ENCODE measurements at places on chromosomes 4 and X.

GRCh38 chrX:12896935-12897334 lies 9.5 kb upstream of the TLR8 start:
- no peak for DNase-seq

- no peak for DNase-seq
Measured at GRCh38 chr4:171751538-171751937, 61.7 kb upstream of the GALNTL6 start.

DNA sequence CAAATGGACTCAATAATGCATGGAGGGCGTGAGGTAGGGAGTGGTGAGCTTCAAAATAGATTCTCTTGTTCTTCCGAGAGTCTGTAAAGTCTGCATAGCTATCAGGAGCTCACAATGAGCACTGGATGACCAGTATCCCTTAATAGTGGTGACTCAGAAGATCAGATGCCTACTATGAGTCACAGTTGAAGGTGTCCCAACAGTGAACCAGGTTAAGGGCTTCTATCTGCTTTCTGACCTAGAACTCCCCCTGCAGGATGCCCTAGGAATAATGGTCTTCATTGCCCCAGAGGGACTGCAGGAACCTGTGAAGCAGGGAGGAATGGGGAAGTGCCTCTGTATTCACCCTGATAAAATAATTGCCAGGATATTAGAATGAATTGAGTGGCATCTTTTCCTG lies 22.1 kb downstream of the DGKK start:
- no peak for DNase-seq

- no peak for DNase-seq
Measured at GRCh38 chr4:152064282-152064681, 303.5 kb upstream of the GATB start.

DNA sequence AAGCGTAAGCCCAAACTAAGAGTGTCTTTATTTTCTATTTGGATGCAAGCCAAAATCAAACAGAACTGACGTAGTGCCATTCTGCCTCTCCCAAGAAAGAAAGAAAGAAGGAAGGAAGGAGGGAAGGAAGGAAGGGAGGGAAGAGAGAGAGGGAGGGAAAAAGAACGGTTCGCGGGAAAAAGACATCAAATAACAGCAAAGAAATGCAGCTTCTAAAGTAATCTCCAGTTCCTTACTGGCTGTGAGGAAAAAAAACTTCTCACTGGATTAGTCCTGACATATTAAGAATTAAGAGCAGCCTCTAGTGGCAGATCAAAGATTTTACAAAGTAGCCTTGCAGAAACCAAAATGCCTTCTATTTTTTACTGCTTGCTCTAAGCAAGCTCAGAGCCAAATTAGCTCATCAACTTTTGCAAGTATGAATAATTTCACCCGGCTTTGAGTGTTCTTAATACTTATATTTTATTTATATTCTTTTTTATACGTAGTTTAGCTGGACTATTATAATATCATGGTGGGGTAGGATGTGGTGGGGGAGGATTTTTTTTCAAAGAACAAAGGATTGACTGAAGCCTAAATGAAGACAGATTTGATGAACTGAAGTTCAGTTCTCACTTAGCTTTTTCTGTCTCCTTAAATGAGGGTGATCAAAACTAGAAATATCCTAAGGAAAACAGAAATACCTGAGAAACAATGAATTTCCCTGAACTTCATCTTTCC lies 36.6 kb downstream of the PITX2 start:
- no peak for DNase-seq

GRCh38 chrX:19183761-19184477 lies 61.7 kb upstream of the ADGRG2 start:
- DNase-seq: no peak

- no peak for DNase-seq
Measured at GRCh38 chr4:83875437-83875836, 339.5 kb downstream of the GPAT3 start.

DNA sequence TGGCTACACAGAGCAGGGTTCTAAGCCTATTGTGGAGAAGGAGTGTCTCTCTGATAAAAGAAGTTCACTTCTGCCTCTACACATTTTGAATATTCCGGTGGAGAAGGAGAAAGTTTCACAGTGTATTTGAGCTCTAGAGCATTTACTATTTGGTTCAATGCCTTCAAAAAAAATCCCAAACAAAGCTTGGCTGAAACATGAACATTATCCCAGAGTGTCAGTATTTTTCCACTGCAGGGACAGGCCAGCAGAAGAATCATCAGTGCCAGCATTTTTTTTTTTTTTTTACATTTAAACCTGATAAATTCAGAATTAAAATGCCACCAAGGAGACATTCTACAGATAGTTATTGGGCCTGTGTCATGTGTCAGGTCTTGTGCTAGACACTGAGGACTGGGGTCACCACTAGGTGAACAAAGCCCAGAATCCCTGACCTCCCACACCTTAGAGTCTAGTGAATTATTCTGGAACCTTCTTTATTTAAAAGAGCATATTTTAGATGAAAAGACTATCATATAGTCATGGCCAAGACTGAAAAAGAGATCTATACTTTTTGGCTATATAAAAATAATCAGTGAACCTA lies 48.0 kb upstream of the NAP1L5 start:
- DNase-seq: no peak

- DNase-seq: no peak
Measured at GRCh38 chr4:25378437-25378743, 1.3 kb downstream of the ANAPC4 start.

DNA sequence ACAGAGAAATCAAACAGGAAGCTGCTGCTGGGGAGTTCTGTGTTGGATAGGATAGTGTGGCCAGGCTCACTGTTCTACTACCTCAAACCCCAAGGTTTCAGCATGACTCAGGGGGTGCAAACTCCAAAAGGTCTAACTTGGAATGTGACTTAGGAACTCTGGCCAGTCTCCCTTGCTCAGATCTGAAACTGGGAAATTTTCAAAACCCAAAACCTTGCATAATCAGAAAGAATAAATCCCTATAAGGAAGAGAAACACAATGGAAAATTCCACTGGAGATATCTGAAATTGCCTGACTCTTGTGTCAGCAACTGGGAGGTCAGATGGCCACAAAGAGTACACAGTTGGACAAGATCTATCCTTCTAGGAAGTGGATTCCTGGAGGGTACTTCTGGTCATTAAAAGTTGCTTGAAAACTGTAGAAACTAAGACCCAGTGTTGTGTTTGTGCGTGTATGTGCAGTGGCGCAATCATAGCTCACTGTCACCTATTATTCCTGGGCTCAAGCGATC lies 58.0 kb downstream of the PPEF2 start:
- DNase-seq: no peak

DNA sequence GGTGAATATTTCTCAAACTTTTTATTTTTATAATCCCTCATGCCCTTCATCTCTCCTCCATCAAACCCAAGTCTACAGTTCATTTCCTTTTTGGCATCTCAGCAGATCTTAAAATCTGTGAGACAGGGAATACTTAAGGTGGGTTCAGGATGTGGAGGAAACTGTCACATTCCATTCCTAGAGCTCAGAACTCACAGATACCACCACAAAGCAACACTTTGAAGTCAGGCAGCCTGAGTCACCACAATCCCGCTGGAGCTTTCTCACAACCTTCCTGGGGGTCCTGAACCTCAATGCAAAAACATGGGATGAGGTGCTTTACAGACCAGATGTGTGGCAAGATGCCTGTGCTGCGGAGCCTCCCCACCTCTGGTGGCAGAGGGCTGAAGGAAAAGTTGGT lies 63.2 kb downstream of the HHIP start:
- DNase-seq: no peak

- no peak for DNase-seq
Measured at GRCh38 chr4:153485359-153485758, 19.2 kb downstream of the TMEM131L start.

- no peak for DNase-seq
Measured at GRCh38 chr4:70927502-70928137, 25.5 kb downstream of the MOB1B start.

- DNase-seq: no peak
Measured at GRCh38 chr4:42225286-42225685, 72.8 kb upstream of the BEND4 start.

GRCh38 chr4:86357608-86358007 lies 2.2 kb downstream of the MAPK10 start:
- no peak for DNase-seq

DNA sequence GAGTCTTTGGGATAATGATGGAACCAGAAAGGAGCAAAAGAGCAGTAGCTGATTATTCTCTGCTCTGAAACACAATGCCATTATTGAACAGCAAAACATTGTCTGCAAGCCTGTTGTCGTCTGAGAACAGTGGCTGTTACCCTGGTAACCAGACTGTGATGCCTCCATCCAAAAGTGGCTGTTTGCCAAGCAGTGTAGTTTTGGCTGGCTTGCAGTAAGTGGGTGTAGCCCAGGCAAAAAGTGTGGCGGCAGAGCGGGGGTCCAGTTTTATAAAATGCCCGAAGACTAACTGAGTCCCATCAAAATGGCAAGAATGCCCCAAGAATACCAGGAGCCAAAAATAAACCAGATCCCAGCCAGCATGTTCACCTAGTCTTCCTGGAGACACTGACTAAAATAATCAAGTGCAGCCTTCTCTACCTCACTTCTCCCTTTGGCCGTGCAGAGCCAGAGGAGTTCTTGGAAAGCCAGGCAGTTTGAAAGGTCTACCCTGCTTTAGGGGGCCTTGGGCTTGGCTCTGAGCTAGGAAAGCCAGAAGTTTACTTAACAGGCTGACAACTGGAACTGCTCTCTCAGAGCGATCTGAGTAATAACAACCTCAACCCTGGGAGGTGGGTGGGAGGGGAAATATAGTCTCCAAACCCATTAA lies 2.6 kb downstream of the PLP1 start:
- no peak for DNase-seq

DNA sequence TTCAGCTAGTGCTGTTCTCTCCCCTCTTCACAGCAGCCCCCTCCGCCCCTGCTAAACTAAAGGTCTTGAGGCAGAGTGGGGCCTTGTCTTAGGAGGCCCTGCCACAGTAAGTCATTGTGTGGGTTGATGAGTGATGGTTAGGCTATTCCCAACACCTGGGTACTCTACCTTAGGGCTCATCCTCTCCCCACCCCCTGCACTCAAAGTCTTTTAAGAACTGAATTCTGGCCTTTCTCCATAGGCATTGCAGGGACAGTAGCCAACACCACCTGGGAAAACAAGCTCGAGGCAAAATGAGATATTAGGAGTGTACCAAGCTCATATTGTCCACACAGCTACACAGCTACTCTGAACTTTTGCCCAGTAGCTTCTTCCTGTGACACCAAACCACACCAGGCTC lies 42.5 kb downstream of the RAB40AL start:
- DNase-seq: no peak

DNA sequence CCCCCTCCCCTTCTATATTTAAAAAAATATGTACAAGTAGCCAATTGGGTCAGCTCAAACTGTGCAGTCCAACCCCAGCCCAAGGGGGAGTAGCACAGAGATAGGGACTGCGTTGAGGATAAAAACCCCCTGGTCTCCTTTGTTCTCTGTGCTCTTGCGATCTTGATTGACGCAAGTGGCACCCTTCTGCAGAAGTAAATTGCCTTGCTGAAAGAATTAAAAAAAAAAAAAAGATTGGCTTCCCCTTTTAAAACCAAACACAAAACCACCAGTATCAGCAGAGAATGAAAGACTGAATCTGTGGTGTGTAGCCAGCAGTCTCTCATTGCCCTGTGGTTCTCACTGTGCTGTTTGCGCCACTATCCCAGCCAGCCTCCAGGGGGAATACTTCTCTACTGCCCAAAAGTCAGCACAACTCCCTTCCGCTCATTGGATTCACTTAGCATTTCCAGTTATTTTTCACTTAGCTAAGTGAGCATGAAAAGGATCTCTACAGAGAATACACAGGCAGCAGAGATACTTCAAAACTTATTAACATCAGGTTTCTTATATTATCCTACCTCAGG lies 29.7 kb downstream of the MANBA start:
- DNase-seq: no peak

- DNase-seq: peak; percentile 25
Measured at GRCh38 chrX:24081661-24082154, 27.0 kb downstream of the EIF2S3 start.

GRCh38 chr4:36914106-36914505 lies 330.4 kb upstream of the NWD2 start:
- DNase-seq: no peak

- no peak for DNase-seq
Measured at GRCh38 chr4:43277003-43277402, 384.5 kb downstream of the GRXCR1 start.
